Tongue (tissue), 3 donors: ENCODE measurements at places on chromosomes 4 and X. TPM values are rescaled to one million over a fixed set of nuclear protein-coding genes. Genes with fewer than 3 reads are reported as not detected.

The UNC5C gene
- 2.7 TPM for total RNA-seq

The AADAT gene
- total RNA-seq = 7.3 TPM

The PDGFRA gene
- 138 TPM for total RNA-seq

The TACR3 gene
- 5.9 TPM for total RNA-seq

The ASMTL gene
- total RNA-seq = 18.8 TPM

The SSX2 gene
- not detected for total RNA-seq

DNA sequence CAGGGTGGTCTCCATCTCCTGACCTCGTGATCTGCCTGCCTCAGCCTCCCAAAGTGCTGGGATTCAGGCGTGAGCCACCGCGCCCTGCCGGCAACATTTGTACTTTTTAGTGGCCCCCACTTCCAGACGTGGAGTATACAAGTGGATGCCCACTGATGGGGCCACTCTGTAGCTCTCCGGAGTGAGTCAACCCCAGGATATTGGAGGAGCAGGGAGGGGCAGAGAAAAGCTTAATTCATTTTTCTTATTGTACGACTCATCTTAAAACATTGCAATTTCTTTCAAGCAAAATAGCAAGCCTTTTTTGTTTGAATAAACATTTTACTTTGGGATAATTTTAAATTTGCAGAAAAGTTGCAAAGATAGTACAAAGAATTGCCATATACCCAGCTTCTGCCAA is 34.6 kb downstream of the FAM9C start:
- no peak for DNase-seq

DNA sequence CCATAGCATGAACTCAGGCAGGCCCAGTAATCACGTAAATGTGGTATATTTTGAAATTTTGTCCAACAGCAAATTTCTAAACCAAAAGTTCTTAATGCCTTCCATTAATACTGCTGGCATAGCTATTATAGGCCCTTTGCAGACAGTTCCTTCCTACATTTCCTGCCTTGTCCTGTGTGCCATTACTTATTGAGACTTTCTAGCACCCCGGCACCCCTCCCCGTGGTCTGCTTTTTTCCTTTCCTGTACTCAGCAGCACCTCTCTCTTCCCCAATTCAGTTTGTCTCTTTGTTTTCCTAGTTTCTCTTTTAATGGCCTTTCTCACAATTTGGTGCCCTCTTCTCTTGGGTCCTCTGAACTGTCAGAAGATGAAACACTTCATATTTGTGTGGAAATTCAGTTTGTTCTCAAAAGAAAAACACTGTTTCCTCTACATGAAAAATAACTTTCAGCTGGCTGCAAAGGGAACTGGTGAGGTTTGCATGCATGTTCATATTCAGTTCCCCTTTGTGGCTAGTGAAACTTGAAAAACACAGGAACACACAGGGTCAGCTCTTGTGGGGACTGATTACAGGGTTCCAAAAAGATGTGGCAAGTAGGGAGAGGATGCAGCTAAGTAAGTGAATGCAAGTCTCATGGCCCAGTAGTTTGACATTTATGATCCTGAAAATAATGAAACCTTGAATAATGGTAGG is 17.1 kb downstream of the GPR34 start:
- DNase-seq = no peak

DNA sequence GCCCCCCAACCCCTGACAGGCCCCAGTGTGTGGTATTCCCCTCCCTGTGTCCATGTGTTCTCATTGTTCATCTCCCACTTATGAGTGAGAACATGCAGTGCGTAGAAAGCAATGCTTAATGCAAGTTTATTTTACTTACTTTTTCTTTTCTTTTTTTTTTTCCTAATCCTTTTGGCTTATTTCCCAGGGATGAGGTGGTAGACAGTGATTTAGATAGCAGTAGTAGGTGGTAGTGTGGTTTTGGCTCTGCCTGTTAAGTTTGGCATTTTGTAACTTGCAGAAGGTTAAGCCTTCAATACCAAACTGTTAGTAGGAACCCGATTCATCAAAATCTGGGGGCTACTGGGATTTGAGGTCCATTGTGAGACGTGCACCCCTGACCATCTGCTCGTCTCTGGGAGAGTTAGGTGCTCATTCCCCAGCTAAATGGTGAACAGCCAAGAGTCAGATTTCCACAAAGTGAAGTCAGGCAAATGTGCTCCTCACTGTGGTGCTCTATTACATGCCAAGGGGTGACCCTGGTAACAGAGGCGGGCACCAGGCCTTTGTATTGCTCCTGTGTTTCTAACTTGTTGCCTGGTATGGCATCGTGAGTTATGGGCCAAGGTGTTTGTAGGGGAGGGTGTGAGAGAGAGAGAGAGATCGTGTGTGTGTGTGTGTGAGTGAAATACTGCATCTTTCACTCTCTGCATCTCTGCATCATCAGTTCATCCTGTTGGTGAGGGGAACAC is 70.3 kb downstream of the PHOX2B start:
- no peak for DNase-seq

DNA sequence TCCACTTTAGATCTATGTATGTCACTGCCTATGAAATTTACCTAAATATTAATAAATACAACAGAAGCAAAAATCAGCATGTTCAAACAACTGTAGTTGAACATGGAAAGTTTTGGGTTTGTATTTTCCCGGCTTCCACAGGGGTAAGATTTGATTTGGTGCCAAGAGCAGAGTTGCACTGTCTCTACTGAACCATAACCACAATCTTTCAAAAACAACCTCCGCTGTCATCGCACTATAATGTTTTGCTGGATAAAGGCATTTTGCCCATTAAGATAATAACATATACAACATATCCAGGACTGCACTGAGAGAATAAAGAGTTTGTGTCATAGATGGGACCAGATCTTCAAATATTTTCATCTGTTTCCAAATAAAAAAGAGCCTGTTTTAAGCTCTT is 94.9 kb downstream of the TENM3 start:
- DNase-seq = no peak

DNA sequence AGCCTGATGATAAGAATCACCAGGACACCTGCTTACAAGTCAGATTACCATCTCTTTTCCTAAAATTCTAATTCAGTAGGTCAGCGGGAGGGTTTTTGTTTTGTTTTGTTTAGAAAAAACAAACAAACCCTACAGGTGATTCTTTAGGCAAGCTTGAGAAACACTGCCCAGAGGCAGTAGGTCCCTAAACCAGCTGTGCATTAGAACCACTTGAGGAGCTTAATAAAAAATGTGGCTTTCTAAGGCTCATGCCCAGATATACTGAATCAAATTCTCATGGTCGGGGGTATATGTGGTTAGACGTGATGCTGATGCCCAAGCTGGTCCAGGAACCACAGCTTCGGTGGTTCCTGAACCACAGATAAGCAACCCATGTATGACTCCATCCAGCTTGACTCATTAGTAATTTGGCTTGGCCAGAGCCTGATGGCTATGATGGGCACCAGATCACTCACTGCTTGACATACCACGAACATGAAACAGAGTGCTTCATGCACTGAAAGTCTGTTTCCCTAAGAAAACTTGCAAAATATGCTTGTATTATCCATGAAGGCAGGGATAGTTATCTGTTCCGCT is 338.1 kb upstream of the F9 start:
- DNase-seq = no peak

DNA sequence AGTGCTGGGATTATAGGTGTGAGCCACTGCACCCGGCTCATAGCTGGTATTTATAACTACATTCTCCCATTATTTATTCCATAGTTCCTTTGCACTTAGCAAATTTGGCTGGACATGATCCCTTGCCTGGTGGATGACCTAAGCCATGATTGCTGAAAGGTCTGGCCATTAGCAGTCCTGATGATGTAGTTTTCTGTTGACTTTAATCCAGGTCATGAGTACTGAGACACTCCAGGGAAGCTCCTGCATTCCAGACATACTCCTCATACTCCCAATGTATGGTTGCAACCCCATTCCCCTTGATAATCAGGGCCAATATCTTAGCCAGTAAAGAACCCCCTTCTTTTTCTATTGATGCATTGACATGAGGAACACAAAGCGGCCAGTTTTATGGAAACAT is 24.4 kb upstream of the MGST2 start:
- DNase-seq = no peak

DNA sequence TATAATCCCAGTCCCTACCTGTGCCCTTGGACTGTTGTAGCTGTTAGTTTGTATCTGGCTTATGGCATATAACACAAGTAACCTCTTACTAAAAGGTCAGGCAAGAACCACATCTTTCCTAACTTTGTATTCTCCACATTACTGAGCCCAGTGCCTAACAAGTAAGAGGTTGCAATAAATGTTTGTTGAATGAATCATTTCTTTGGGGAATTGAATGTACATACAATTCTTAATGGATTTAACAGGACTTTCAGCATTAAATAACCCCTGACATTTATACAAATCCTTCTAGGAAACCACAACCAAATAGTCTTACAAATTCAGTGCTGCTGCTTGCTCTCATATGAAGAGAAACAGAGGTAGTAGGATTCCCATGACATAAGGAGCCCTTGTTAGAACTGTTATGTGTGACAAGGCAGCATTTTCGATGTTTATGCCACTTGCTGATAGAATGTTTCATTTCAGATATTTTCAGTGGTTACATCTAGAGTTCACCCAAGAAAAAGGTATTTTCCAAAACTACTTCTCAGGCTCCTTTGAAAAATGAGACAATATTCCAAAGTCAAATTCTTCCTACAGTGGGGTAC is 62.0 kb downstream of the MBNL3 start:
- DNase-seq = no peak

DNA sequence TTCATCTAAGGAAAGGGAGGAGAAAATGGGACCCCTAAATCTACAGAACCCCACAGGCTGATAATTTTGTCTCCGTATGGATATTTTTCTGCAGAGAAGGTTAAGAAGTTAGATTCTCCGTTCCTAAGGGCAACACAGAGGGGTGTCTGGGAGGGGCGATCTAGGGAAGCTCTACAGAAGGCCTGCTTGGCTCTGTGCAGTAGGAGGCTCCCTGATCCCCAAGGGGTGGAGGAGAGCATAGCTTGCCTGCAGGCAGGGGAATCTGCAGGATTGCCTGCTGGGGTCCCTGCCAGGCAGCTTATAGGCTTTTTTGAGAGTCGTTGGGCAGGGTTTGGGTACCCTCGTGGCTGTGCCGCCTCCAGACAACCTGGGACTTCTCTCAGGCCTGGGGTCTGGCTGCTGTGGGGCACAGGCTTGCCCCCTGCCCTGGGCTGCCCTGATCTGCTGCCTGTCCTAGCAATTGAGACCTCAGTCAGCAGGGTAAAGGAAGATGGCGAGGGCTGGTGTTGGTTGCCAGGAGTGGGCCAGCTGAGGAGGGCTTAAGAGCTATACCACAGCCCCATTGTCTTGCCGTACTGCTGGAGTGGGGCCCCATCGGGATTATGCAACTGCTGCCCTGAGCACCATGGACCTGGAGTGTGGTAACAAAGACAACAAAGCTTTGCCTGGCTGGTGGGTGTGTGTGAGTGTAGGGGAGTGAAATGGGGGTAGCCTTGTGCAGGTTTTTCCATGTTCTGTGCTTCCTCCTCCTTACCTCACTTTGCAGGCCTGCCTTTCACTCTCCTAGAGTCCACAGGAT is 74.1 kb downstream of the EFNB1 start:
- no peak for DNase-seq

DNA sequence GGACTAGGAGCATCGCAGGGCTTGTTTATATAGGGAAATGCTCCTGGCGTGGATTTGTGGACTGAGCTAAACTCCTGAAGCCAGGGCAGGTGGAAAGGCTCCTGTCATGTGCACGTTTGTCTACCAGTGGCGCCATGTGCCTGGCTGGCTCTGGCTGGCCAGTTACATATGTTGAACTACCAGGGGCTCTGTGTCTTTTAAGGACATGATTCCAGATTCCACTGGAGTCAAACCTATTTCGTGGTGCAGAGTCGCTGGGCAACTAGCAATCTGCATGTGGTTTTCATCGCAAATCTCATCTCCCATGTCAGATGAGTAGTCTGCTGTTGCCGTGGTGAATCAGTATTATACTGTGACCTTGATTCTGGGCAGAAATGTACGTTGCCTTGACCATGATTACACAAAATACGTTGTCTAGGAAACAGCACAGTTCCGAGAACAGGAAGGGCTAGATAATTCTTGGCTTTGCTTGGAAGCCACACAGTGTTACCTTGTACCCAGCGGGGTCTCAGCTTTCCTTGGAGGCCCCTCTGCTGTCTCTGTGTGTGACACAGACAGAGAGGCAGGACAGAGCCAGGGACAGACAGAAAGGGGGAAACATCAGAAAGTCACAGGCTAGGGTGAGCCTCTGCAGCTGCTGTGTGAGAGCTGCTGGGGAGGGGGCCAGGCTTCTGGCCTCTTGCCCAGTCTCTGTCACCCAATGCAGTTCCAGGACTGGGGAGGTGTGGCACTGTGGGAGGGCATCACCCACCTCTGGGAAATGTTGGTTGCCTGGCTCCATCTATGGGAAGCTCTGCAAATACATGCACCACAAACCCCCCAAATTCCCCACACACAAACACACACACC is 19.2 kb downstream of the PNMA6E start:
- DNase-seq = peak; percentile 90

GRCh38 chrX:23742174-23742696 is 841 bp downstream of the ACOT9 start:
- DNase-seq = peak; percentile 88

GRCh38 chr4:36402008-36402758 is 120.8 kb downstream of the DTHD1 start:
- no peak for DNase-seq

DNA sequence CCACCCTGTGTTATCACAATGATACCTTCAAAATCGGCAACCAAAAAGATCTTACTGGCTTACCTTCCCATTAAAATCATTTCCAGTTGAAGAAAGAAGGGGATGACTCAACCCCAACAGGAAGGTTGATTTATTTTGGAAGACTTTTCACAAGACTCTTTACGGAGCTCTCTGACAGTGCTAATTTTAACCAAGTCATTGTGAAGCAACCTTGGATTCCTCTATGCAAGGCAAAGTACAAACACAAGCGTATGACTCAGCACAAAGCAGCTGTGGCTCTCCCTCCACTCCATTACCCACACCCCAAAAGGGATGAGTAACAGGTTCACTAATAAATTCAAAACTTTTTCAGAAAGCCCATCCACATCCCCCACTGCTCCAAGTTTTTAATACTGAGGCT is 213.8 kb upstream of the FGF13 start:
- no peak for DNase-seq

GRCh38 chr4:5852523-5853202 is 40.2 kb downstream of the CRMP1 start:
- DNase-seq = no peak
